ENCODE measurements at places on chromosomes 2 and 18.

- DNase-seq: no peak
Measured at GRCh38 chr2:114684403-114684802, 242.0 kb downstream of the DPP10 start.

DNA sequence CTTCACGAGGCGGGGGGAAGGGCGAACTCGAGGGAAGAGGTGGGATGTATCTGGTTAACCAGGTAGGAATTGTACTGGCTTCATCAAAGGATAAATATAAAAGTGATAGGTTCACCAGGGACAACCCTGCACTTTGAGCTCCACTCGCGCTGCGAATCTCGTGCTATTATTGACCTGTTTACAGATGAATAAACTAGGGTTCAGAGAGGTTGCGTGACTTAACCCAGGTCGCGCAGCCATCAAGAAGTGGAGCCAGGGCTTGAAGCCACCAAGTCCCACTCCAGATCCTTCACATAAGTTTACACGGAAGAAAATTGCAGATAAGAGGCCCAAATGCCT, 1.4 kb upstream of the CYP1B1 start:
- no peak for DNase-seq

- DNase-seq: no peak
Measured at GRCh38 chr2:235049069-235049468, 97.3 kb downstream of the SH3BP4 start.

GRCh38 chr18:24462838-24463775, 2.7 kb downstream of the HRH4 start:
- DNase-seq: no peak

- DNase-seq: no peak
Measured at GRCh38 chr2:236910781-236911495, 174.8 kb upstream of the COPS8 start.

DNA sequence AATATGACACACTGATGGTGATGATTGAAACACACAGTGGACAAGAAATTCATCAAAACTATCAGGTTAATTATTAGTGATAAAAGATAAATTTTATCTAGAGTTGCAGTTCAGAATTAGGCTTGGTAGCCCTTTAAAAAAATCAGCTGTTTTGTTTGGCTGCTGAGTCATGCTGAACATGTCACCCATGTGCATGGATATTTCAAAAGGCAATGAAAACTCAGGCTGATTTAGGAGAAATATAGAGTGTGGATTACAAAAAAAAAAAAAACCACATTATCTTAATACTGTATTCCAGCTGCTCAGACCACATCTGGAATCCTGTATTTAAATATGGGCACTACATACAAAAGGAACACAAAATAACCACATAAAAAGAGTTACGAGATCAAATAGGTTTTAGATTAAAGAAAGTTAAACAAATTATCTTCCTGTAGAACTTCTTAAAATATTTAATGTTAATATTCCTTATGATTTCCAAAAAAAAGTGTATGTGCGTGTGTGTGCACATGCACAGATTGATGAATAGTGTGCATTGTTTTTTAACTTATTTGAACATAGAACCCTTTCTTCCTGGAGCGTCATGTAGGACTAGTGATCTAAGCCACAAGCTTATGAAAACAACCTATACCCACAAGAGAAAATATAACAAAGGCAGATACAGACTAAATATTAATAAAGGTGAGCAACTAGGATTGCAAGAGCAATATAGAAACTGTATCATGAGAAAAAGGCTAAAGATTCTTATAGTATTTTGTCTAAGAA, 186.2 kb downstream of the STK39 start:
- DNase-seq: peak; percentile 58

DNA sequence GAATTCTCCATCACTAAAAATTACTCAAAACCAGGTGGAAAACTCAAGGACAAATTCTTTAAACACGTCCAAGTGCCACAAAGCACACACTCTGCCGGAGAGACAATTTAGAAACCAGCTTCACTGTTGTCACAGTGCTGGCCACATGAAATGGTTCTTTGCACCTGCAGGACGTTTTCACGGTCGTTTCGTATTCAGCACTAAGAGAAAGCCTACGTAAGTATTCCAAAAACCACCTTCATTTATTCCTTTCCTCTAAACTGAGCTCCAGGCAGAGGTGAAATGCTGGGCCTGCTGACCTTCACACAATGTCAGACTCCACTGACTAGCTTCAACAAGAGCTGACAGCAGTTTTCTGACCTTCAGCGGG, 680 bp downstream of the ATP5F1A start:
- DNase-seq: no peak

DNA sequence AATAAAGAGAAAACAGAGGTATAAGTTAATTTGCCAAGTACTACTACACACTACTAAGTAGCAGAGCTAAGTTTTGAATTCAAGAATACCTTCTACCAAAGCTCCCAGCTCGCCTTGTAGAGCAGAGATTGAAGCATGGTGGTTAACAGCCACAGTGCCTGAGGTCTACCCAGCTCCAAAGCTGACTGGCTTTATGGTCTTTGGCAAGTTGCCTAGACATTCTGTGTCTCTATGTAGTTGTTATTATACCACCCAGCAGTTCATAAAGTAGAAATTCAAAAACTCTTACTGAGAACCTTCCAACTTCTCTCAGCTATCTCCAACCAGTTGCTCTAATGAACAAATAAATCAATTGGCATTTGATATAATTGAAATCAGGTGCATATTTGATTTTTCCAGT, 87.8 kb downstream of the PDE11A start:
- peak; percentile 9 for DNase-seq

DNA sequence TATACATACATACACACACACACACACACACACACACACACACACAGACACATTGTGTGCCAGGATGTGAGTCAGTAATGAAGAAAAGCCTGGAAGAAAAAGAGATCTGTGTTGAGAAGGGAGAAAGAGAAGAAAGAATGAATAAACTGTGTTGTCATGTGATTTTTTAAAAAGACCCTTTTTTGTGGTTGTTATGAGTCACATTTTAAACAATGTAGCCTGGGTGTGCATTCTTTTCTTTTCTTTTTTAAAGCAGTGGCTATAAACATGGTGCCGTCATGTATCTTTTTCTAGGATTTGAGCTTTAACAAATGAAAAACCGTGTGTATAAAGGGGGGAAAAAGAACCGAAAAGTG, 87.2 kb downstream of the NRP2 start:
- peak; percentile 91 for DNase-seq

DNA sequence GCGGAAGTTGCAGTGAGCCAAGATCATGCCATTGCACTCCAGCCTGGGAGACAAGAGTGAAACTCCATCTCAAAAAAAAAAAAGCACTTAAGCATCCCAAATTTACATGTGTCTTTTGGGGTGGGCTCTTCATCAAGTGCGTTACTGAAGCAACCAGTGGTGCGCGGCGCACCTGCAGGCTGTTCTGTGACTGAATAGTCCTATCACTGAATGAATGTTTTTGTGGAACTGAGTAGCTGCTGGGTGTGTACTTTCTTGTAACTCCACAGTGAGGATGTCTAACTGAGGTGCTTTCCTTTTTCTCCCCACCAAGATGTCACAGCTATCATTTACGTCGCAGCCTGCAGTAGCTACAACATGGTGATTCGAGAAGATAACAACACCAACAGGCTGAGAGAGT, 17.0 kb downstream of the CHMP1B start:
- DNase-seq: no peak

DNA sequence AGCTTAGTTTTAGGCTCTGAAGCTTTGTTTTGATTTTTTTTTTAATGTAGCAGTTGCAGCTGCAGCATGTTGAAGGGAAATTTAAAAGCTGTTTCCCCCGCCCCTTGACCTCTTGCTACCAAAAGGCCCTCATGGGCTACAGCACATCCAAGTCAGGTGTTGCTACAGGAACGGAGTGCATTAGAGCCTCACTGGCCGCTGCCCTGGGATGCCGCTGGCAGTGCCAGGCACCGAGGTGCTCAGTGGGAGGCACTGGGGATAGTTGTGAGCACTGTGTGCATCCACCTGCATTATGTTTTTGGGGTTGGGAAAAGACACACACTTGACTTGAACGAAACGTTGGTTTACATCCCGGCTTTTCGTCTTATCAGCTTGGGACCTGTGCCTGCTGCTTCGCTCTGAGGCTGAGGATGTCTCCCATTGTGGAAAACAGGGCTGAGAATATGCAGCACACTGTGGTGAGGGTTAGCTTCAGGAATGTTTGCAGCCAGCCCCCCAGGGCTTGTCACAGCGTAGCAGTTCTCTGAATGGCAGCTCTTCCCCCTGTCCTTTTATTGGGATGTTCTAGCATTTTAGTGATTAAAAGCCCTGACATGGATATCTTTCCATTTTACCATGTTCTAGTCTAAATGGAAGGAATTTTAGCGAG, 24.1 kb downstream of the DCDC2C start:
- DNase-seq: no peak

GRCh38 chr18:58894930-58895329, 30.3 kb downstream of the ZNF532 start:
- no peak for DNase-seq

- no peak for DNase-seq
Measured at GRCh38 chr18:74438091-74438490, 19.0 kb downstream of the DIPK1C start.

DNA sequence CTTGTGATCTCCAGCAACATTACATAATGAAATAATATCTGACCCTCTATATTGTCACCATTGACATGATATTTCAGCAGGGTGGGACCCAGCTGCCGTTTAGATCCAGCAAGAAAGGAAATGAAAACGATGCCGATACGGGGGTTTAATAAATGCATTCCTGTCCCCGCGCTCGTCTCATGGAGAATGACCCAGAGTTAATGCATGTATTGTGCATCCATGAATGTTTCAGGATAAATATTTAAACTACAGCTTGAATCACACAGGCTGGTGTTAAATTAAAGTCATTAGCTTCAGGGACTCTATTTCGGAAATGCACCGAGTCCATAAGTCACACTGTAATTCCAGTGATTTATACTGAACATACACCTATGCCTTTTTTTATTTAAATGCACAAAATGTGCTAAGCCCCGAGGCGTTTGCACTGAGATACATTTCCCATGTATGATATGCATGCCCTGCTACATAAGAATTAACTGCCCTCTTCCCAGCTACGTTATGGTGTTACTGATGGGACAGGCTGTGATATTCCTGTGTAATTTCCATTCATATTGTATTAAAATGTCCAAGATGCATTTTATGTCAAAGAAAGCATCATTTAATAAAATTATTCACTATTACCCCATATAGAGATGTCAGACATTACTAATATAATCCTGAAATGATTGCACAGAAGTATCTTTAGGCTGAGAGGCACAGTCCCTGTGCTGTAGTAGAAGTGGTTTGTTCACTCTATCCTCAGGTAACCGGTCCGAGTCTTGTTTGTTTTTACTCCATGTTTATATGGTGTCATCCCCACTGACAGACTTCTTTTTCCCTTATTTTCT, 109.3 kb upstream of the ZNF516 start:
- DNase-seq: no peak

- no peak for DNase-seq
Measured at GRCh38 chr2:41896186-41896846, 151.5 kb upstream of the PKDCC start.

- no peak for DNase-seq
Measured at GRCh38 chr2:235770909-235771820, 277.3 kb downstream of the AGAP1 start.

DNA sequence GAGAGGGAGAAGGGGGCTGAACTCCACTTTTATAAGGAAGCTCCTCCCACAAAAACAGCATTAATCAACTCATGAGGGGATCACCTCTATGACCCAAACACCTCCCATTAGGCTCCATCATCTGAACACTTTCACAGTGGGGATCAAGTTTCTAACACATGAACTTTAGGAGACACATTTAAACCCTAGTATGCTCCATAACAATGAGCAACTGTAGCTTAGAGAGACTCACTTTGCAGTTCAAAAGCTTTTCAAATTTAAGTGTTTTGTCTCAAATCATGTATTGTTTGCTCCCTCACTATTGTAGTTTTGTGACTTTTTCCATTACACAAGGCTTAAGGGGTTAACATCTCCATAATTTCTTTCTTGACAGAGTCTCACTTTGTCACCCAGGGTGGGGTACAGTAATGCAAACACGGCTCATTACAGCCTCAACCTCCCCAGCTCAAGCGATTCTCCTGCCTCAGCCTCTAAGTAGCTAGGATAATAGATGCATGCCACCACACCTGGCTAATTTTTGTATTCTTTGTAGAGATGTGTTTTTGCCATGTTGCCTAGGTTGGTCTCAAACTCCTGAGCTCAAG, 352.7 kb upstream of the CDH20 start:
- DNase-seq: no peak

- DNase-seq: no peak
Measured at GRCh38 chr18:68532328-68532885, 182.5 kb downstream of the TMX3 start.

- no peak for DNase-seq
Measured at GRCh38 chr2:224781400-224781799, 65.2 kb upstream of the CCDC195 start.

- DNase-seq: no peak
Measured at GRCh38 chr2:101368376-101368775, 18.9 kb downstream of the CREG2 start.

DNA sequence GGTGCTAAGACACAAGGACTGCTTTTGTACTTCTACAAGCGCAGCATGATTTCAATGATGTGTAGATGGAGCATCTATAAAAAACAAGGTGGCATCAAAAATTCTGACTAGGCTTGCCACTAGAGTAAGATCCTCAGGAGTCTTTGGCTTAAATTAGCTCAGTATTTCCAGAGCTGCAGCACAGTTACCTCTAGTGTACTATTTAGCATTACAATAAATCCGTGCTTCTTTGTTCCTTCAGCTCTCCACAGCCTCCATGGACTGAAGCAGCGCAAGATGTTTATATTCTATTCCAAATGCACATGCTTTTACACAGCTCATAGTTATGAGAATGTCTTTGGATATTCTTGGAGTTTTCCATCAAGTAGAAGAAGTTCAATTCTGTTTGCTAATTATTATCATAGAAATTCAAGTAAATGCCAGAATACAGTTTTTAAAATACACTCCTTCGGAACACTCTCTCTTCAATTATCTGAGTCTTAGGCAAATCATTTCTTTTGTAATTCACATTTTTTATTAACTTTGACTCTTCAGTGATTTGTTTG, 1133.0 kb upstream of the LRRTM1 start:
- no peak for DNase-seq

- DNase-seq: no peak
Measured at GRCh38 chr2:234932591-234933168, 19.1 kb upstream of the SH3BP4 start.

- DNase-seq: no peak
Measured at GRCh38 chr2:202454536-202454935, 78.4 kb downstream of the BMPR2 start.

DNA sequence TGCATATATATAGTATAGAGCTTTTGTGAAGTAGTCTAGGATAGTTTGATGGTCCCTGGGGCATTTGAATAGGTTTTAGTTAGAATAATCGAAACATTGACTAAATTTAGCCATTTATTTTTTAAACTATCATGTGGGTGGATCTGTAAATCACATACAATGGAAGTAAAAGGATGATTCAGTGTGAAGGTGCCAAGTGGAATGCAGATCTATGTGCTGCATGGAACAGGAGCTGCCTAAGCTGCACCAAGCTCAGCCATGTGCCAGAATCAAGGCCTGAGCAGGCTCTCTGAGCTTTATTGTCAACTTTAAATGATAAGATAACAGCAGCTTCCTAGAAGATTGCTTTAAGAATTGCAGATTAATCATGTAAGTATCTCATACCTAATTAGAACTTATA, 1996.2 kb upstream of the PIK3C3 start:
- no peak for DNase-seq
